HFFc6 (cell line): ENCODE measurements at places on chromosomes 11 and 22. TPM values are rescaled to one million over a fixed set of nuclear protein-coding genes. Genes with fewer than 3 reads are reported as not detected.

The DTX4 gene
- total RNA-seq, result 3.8 to 4.1 TPM (median 4.0 TPM) in 3 replicates

The ADM2 gene
- total RNA-seq, result 1.3 to 3.6 TPM (median 3.4 TPM) in 3 replicates

The SCGB1A1 gene
- not detected in 3 replicates for total RNA-seq

The ZNF280B gene
- total RNA-seq, result 0.29 to 0.38 TPM (median 0.34 TPM) in 3 replicates

The CASP12 gene
- not detected in 3 replicates for total RNA-seq

The MS4A15 gene
- total RNA-seq, result not detected in 2 replicates

The CBLIF gene
- not detected in 3 replicates for total RNA-seq

The LRRC10B gene
- total RNA-seq, result not detected in 3 replicates

The PLEKHA7 gene
- total RNA-seq, result 0.24 TPM in 1 of 3 replicates, not detected in the others

The OR52I2 gene
- not detected in 3 replicates for total RNA-seq

The TREH gene
- not detected in 3 replicates for total RNA-seq

The ZNRF3 gene
- total RNA-seq, result 3.1 to 4.4 TPM (median 3.3 TPM) in 3 replicates

The GRK3 gene
- total RNA-seq, result 0.06 TPM in 1 of 3 replicates, not detected in the others

The OR2AG1 gene
- total RNA-seq, result not detected in 3 replicates

The DCDC1 gene
- not detected in 3 replicates for total RNA-seq

The KLHL35 gene
- total RNA-seq, result not detected in 3 replicates
